ENCODE measurements at places on chromosomes 3 and 15.

GRCh38 chr15:99970891-99971430 is 237.7 kb upstream of the LYSMD4 start:
- DNase-seq: no peak

- DNase-seq: no peak
These were observed 156.1 kb upstream of the LRRFIP2 start for GRCh38 chr3:37330466-37330865.

GRCh38 chr3:177330779-177331178 is 133.5 kb upstream of the TBL1XR1 start:
- no peak for DNase-seq

- DNase-seq: no peak
These were observed 65.9 kb upstream of the PLXND1 start for GRCh38 chr3:129672412-129672811.

- DNase-seq: no peak
These were observed 97.3 kb downstream of the MBNL1 start for GRCh38 chr3:152365766-152366593.
